Uterus (tissue), 4 donors: ENCODE measurements at places on chromosomes 6 and 20. TPM values are rescaled to one million over a fixed set of nuclear protein-coding genes. Genes with fewer than 3 reads are reported as not detected.
A peak's percentile ranks its signal among the peaks of the same experiment; 100 is the strongest.

- no peak overlapping the region for H3K4me3 ChIP-seq
- no peak overlapping the region for H3K27ac ChIP-seq
- no peaks in the 10 kb centered on the region for H3K4me1 ChIP-seq
- no peaks in the 10 kb centered on the region for H3K27me3 ChIP-seq
- DNase-seq, result no peak
Measured at GRCh38 chr6:149217466-149217888, 100.0 kb upstream of the TAB2 start.

DNA sequence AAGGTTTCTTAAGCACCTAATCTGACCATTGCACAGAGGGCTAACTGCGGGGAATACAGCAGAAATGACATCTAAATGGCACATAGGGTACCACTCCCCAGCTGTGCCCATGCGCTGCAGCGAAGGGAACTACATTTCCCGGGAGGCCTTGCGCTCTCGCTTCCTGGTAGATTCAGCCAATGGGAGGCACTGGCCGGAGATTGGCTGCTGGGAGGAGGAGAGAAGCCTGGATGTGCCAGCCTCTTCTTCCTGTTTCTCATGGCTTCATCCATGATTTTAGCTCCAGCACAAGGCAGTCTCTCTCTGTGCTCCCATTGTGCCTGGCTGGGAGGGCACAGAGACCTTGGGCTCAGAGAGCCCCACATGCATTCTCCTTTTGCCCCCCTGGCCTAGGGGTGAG is 101.7 kb upstream of the FOXA2 start:
- H3K27me3 ChIP-seq, result no peaks in the 10 kb centered on the region
- DNase-seq, result no peak
- no peaks in the 10 kb centered on the region for H3K4me1 ChIP-seq

GRCh38 chr6:72406517-72406916 is 215.3 kb upstream of the KCNQ5 start:
- H3K36me3 ChIP-seq, result no peaks in the 10 kb centered on the region
- no peak overlapping the region for H3K4me3 ChIP-seq
- no peak for DNase-seq

- no peaks in the 10 kb centered on the region for H3K36me3 ChIP-seq
- no peaks in the 10 kb centered on the region for H3K27me3 ChIP-seq
- peak overlapping the region; percentile 50 for H3K27ac ChIP-seq
- no peak for DNase-seq
- peaks cover 8% of the 10 kb centered on the region for H3K4me1 ChIP-seq
- no peak overlapping the region for H3K4me3 ChIP-seq
Measured at GRCh38 chr6:19669206-19669605, 168.0 kb upstream of the ID4 start.

GRCh38 chr20:4415281-4415680 is 306.4 kb upstream of the PRND start:
- H3K36me3 ChIP-seq, result no peaks in the 10 kb centered on the region
- H3K4me3 ChIP-seq, result no peak overlapping the region
- H3K27me3 ChIP-seq, result no peaks in the 10 kb centered on the region
- H3K4me1 ChIP-seq, result no peaks in the 10 kb centered on the region
- no peak overlapping the region for H3K27ac ChIP-seq

DNA sequence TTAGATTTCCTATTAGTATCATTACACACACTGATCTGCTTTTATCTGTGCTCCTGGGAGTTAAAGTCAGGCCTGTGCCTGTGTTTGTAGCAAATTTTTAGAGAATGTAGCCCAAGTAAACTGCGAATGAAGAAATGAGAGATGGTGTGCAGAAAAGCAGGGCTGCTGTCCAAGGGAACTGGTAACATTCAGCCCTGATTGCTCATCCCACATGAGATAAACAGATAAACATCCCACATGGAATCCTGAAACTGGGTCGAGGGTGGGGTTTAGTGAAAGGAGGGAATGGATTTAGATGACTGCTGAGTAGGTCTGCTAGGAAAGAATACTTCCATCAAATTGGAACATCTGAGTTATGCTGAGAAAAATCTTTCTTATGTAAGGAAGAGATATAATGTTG is 69.1 kb downstream of the GRIK2 start:
- H3K27ac ChIP-seq, result no peak overlapping the region
- no peaks in the 10 kb centered on the region for H3K36me3 ChIP-seq
- H3K4me1 ChIP-seq, result no peaks in the 10 kb centered on the region
- no peak overlapping the region for H3K4me3 ChIP-seq
- H3K27me3 ChIP-seq, result no peaks in the 10 kb centered on the region

- H3K4me3 ChIP-seq, result no peak overlapping the region
- H3K36me3 ChIP-seq, result no peaks in the 10 kb centered on the region
- no peak overlapping the region for H3K27ac ChIP-seq
- no peaks in the 10 kb centered on the region for H3K27me3 ChIP-seq
Measured at GRCh38 chr6:150738092-150738629, 127.3 kb upstream of the MTHFD1L start.

- H3K4me1 ChIP-seq, result no peaks in the 10 kb centered on the region
- no peak overlapping the region for H3K4me3 ChIP-seq
- H3K36me3 ChIP-seq, result no peaks in the 10 kb centered on the region
Measured at GRCh38 chr20:3251806-3252205, 12.8 kb upstream of the SLC4A11 start.

GRCh38 chr6:2542858-2543218 is 207.9 kb downstream of the MYLK4 start:
- no peak for DNase-seq
- H3K4me3 ChIP-seq, result no peak overlapping the region
- H3K36me3 ChIP-seq, result no peaks in the 10 kb centered on the region
- no peaks in the 10 kb centered on the region for H3K4me1 ChIP-seq

Gene SLPI
- total RNA-seq, result 11.0 TPM

Gene VGLL2
- total RNA-seq, result not detected

Gene SLC22A16
- 2.9 TPM for total RNA-seq

Gene GMPR
- total RNA-seq, result 9.1 TPM

Gene PI16
- 8.2 TPM for total RNA-seq

Gene HEY2
- total RNA-seq, result 9.3 TPM

Gene SH3BGRL2
- total RNA-seq, result 53.2 TPM

Gene AVP
- total RNA-seq, result not detected

Gene TSPO2
- total RNA-seq, result not detected
